Activated T-cell treated with anti-CD3 and anti-CD28 coated beads, Interleukin-2, amount 50 U/mL, for 72 hours (primary cell): ENCODE measurements at places on chromosomes 6 and 20.

DNA sequence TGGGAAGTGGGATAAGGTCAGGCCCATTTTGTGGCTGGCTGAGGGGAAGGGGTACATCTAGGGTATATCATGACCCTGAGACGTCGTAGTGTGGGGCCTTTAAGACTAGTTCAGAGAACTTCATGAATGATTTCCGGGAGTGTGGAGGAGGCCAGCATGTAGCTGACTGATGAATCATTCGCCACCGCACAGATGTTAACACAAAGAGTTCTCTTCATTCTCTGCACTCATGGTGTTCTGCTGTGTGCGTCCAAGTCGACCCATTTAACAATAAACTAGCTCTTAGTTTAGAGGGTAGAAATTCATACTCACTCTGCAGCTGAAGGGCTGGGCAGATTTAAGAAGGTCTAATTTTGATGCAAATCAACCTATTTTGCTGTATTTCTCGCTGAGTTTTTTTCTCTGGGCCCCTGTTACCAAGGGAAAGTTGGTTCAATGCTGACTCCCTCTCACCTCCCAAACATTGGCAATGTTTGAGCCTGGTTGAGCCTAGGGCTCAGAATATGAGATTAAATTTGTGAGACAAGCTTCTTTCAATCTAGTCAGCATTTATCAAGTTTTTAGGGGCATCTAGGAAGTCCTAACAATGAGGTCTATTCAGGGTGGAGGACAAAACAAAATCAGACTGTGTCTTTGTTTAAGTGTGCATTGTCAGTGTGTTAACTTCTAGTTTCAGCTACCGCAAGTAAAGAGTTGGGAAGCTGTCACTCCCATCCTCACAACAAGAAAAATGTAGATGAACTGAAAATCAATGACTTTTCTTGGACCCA, 106.8 kb upstream of the CBLN4 start:
- DNase-seq = no peak

DNA sequence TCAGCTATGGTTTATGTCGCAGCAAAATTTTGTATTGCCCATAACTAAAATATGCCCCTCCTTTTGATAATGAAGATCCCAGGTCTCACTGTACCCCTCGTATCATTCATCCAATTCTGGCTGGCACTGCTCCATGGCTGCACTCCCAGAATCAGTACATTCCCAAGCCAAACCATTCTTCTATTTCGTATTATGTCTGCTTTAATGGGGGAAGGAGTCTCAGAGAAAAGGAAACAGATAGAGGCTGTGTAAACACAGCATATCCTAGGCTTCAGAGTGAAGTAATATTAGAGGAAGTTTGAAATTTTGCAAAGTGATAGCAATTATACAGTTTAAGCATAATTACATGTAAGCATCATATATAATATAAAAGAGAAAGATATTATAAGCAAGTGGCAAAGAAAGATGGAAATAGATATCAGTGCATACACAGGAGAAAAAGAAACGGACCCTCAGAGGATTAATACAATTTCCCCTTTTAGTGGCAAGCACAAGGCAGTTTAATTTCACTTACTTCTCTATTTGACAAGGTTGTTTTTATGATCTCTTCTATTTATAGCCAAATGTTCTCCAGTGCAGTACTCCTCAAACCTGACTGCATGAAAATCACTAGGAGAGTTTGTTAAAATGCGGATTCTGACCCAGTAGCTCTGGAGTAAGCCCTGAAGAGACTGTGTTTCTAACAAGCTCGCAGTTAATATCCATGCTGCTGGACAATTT, 56.5 kb upstream of the TENT5A start:
- no peak for DNase-seq

GRCh38 chr20:4050203-4050980, 35.0 kb upstream of the RNF24 start:
- DNase-seq = no peak

GRCh38 chr20:37690626-37691369, 3.0 kb upstream of the CTNNBL1 start:
- DNase-seq = no peak

GRCh38 chr6:116214681-116215080, 39.2 kb downstream of the TSPYL4 start:
- no peak for DNase-seq

- no peak for DNase-seq
These were observed 113.9 kb downstream of the RIN2 start for GRCh38 chr20:19872001-19872400.

- DNase-seq = peak; percentile 85
These were observed at the start of gene VWA7 for GRCh38 chr6:31776989-31777666. Gene VWA7, minus strand, starts transcription at chr6:31777328. Its CDS starts 549 bp downstream, at chr6:31776779.

DNA sequence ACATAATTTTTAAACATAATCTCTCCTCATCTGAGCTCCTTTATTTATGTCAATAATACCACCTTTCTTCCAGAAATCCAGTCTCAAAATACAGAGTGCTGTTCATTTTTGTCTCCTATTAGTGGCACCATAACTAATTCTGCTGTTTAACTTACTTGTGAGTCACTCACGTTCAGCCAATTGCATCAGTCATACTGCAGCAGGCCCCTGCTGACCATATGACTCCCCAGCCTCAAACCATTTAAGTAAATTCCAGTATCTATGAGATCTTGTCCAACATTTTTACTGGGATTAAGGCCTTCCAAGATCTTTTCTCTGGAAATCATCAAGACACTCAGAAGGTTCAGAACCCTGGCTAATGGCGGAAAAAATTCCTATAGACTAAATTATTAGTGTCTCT, 982.2 kb upstream of the MAP3K7 start:
- no peak for DNase-seq

DNA sequence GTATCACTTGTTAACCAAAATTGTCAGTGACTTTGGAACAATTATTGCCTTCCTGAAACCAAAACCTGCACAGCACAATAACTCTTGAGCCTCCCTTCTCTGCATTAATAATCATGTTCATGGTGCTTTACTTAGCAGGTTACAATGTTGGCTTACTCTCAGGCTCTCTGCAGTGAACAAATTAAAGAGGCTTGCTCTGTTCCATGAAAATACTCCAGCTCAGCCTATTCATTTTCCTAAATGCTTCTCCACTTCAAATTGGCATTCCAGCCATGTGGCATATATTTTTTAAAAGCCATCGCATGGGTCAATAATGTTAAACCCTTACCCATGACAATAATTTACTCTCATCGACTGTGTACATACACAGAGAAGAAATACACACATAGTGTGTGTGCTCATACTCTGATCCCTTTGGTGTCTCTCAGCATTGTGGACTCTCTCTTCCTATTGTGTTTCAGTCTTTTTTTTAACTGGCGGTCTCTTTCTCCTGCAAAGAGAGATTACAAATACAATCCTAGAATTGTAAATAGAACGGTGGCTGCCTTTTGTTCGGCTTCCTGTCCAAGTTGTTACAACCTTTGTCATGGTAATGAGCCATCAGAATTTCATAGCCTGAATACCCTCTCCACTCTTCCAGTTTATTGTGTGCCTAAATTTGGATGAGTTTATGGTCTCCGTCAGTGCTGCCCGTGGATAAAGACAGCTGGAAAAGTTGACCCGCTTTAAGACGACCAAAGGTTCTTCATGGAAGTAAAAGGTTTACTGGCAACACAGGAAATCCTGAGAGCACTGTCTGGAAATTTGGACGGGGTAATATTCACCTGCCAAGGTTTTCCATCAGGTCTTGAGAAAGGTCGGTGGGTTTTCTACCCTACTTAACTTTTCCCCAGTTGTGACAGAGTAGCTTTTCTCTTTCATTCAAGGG, 263.6 kb downstream of the CD83 start:
- no peak for DNase-seq

- DNase-seq = no peak
These were observed 64.3 kb upstream of the MLN start for GRCh38 chr6:33868141-33868540.

- no peak for DNase-seq
These were observed 198.2 kb upstream of the SSTR4 start for GRCh38 chr20:22836877-22837276.

DNA sequence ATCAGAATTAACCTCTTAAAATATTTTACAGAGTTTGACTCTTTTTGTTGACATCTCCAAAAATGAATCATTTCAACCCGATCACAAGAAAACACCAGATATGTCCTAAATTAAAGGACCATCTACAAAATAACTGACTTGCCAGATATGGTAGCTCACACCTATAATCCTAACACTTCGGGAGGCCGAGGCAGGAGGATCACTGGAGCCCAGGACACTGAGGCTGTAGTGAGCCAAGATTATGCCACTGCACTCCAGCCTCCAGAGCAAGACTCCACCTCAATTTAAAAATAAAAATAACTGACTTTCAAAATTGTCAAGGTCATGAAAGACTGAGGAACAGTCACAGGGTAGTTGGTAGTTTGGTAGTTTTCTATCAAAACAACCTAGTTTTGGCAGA, 34.9 kb downstream of the DCDC2 start:
- no peak for DNase-seq
